Choroid plexus epithelial cell (primary cell): ENCODE measurements at places on chromosomes 7 and 10.
A peak's percentile ranks its signal among the peaks of the same experiment; 100 is the strongest.

- DNase-seq = no peak
Observed at GRCh38 chr7:1274876-1275375, 42.3 kb downstream of the UNCX start.

DNA sequence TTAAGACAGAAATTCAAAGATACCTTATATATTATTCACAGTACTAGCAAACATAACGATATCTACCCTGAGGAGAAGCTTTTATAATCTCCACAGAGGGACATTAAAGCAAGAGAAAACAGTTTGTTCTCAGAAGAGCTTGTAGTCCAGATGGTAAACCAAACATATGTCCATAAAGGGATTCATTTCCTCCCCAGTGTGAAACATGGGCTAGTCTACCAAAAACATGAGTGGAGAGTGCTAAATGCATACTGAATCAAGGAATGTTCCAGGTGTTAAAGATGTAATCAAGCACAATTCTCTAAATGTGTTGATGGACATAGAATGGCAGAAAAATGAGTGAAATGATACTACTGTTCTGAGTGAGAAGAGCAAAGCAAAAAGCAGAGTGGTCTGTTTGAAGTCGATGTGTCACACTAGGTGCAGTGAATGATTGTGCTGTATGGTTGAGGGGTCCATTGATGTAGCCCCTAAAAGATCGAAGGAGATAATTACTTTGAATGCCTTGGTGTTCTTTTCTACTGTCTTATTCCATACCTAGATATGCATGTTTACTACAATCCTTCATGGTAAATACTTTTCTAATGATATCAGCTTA, 25.3 kb downstream of the BCAP29 start:
- DNase-seq = no peak

DNA sequence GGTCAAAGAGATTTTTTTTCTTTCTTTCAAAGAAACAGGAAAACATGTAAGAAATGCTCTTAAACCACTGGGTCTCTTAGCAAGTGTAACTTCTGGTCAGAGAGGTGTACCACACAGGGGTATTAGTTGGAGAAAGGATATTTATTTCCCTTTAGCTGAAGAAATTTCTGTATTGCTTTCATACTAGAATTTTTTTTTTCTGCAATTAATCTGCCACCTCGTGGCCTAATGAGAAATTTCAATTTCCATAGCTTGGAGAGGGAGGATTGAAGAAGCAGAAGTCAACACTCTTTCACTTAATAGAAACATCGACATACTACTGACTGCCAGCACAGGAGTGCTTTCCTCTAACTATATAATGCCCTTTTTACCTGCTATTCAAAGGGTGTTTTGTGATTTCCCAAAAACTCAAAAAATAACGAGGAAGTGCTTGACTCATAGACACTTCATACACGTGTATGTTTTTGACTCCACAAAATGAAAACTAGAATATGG, 177.6 kb upstream of the NAMPT start:
- DNase-seq = peak; percentile 72

DNA sequence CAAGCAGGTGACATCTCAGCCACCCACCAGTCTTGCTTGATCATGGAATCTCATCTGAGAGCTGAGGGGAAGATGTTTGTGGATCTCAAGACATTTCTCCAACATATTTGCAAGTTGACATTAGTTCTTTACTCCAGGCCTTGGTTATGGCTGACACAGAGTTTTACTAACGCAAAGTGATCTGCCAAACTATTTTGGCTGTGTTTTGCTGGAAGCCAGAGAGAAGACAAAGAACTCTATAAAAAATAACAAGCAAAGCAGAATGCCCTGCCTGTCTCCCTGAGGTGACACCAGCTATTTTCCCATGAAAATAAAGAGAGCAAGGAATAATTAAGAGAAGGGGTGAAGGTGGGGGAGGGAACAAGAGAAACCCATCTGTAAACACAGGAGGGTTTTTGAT, 286.4 kb downstream of the WDR11 start:
- no peak for DNase-seq

- DNase-seq = no peak
Observed at GRCh38 chr7:152882576-152883310, 123.2 kb downstream of the ACTR3B start.

DNA sequence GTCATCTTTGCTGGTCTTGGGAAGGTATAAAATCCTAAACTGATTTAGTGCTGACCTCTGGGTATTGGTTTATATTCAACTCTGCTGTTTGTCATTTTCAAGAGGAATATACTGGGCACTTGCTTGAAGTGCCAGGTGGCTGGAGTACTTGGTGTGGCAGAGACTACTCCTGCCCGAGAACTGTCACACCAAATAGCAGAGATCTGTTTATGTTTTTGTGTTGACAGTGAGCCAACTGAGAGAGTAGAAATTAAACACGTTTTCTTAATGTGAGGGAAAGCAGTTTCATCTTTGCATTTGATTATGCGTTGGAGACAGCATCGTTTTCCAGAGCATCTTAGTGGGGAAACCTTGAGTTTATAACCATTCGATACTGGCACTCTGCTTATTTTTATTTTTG, 174.4 kb downstream of the CDCA7L start:
- no peak for DNase-seq

DNA sequence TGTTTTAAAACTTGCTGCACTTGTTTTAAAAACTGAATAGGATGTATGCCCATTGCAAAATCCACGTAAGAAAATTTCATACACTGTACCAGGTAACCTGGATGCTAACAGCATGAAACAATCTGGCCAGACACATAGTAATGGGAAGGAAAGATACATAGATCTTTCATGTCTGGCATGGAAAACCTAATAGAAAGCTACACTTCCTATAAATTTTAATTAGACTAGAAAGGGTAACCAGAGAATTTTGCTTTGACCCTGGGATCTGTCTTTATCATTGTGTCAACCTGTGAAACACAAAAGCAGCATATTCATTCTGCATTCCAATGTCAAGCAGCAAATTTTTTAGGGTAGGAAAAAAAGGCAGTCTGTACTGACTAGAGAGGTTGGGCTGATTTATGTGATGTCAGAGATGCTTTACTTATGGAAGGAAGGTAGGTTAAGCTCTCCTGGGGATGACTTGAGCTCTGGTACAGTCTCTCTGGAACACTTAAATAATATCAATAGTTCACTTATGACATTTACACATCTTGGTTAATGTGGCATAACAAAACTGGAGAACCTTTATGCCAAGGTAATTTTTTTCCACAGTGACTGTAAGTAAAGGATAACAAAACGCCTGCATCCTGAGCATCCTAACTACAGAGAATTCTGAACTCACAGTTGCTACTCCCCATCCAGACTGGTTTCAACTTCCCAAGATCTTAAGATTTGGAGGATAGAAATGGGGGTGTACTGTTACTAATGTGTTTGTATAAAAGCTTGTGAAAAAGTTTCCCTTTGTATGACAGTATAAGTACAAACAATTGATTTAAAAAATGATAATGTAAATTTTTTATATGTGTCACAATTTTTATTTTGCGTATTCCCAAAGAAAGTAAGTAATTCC, 44.7 kb downstream of the DOCK4 start:
- DNase-seq = peak; percentile 31

- no peak for DNase-seq
Observed at GRCh38 chr10:86580521-86580891, 58.9 kb upstream of the WAPL start.

GRCh38 chr10:74637685-74638084, 188.7 kb upstream of the KAT6B start:
- no peak for DNase-seq

GRCh38 chr10:19847321-19847720, 31.1 kb downstream of the PLXDC2 start:
- peak; percentile 74 for DNase-seq

DNA sequence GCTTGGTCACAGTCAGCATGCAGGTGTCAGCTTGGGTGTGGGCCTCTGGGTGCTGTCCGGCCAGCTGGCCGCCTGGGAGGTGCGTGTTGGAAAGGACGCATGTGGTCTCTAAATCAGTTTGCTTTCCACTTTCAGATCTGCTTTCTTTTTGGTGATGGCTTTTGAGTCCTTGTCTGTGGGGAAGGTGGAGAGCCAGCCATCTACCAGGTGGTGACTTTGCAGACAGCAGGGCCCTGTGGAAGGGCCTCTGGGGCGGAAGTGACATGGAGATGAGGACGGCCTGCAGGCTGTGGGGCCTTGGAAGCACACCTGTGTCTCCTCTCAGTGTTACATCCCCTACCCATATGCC, 59.4 kb downstream of the WDR37 start:
- DNase-seq = no peak

DNA sequence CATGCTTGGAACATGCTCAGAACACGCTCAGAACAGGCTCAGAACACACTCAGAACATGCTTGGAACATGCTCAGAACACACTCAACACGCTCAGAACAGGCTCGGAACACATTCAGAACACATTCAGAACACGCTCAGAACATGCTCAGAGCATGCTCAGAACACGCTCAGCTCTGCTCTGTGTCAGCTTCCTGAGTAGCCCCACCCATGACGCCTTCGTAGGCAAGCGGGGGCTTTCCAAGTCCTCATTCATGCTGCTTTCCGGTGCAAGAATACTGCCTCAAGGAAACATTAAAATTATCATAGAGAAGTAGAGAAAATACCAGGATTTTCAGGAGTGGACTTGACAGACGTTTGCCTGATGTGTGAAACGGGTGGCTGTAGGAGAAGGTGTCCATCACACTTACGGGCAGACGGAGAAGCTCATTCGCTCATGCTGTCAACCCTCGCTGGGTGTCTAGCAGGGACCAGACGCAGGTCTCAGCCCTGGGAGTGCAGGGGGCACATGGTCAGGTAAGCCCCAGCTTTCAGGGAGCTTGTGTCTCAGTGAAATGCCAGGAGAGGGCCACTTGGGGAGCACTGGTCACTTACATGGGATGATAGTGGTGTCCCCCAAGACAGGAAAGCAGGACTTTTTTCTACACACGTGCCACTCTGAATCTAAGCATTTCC, 24.7 kb downstream of the EN2 start:
- DNase-seq = no peak

- peak; percentile 45 for DNase-seq
Observed at GRCh38 chr7:106766551-106766950, 98.5 kb upstream of the PIK3CG start.

GRCh38 chr10:78207216-78207615, 173.6 kb downstream of the RPS24 start:
- DNase-seq = no peak

DNA sequence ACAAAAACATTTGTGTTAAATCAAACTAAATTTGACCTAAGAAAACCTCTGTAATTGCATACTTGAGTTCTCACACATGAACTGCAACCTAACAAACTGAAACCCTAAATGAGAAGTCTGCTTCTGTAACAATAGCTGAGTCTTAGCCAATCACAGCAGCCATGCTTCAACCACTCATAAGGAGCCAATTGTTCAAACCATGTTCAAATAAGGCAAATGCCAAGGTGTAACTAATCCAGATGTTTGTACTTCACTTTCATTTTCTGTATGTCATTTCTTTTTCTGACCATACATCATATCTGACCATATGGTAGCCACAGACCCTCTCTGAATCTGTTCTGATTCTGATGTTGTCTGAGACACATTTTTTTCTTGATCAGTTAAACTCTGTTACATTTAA, 47.5 kb upstream of the ANTXRL start:
- DNase-seq = no peak

- DNase-seq = no peak
Observed at GRCh38 chr10:78924319-78925003, 144.3 kb upstream of the ZMIZ1 start.

GRCh38 chr7:2411815-2412586, 8.6 kb downstream of the CHST12 start:
- peak; percentile 63 for DNase-seq

DNA sequence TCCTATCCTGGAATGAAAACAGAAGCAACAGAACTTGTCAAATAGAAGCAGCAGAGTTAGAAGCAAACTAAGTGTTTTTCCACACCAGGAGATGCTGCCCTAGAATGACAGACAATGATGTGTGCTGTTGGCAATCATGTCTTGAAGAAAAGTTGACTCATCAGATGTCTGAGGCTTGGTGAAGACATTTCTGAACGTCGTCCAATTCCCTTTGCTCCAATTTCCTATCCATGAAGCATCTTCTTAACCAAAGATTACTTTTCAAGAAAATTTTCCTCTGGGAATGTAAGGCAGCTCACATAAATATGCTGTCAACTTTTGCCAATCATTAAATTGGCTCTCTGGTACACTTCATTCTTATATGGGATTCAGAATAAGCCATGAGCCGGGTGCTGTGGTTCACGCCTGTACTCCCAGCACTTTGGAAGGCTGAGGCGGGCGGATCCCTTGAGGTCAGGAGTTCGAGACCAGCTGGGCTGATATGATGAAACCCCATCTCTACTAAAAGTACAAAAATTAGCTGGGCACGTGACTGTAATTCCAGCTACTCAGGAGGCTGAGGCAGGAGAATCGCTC, 34.6 kb downstream of the MALSU1 start:
- DNase-seq = peak; percentile 93

- DNase-seq = no peak
Observed at GRCh38 chr7:19099924-19100323, 17.5 kb downstream of the TWIST1 start.

DNA sequence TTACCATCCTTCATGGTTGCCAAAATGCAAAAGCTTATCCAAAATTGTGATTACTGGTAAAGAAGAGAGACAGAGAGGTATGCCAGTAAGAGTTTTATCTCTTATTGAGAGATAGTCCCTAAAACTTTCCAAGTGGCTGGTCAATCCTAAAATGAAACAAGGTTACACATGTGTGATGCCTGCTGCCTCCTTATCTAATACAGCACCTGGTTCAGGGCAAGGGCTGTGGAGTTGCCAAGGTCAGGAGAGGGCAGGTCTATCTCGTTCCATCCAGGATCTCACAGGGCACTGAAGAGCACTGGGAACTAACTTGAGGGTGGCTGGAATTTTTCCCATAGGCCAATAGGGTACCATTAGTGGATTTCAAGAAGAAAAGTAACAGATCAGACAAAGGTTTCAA, 18.3 kb downstream of the VOPP1 start:
- no peak for DNase-seq

- DNase-seq = peak; percentile 12
Observed at GRCh38 chr10:34010891-34011290, 676.4 kb upstream of the NRP1 start.

GRCh38 chr7:148031019-148031418, 559.5 kb upstream of the C7orf33 start:
- no peak for DNase-seq

GRCh38 chr10:89360157-89360556, 17.7 kb upstream of the IFIT1B start:
- no peak for DNase-seq
